ENCODE measurements at places on chromosomes 3 and 15. TPM values are rescaled to one million over a fixed set of nuclear protein-coding genes. Genes with fewer than 3 reads are reported as not detected.

Gene PLSCR5
- not detected for total RNA-seq

Gene RETNLB
- not detected for total RNA-seq

Gene ZNF620
- total RNA-seq = 4.6 TPM

Gene TMCO5A
- total RNA-seq = not detected

Gene GRK7
- not detected for total RNA-seq

Gene MAN2C1
- total RNA-seq = 295 TPM

Gene GOLGA6L7
- not detected for total RNA-seq

Gene MCF2L2
- 3.0 TPM for total RNA-seq

Gene RTP3
- not detected for total RNA-seq

Gene SYNM
- 0.26 TPM for total RNA-seq

Gene GASK1A
- 0.29 TPM for total RNA-seq

Gene AADACL2
- not detected for total RNA-seq

Gene P4HTM
- 34.7 TPM for total RNA-seq

Gene CORO2B
- total RNA-seq = not detected

Gene KCNAB1
- total RNA-seq = not detected

Gene FANCD2OS
- total RNA-seq = not detected

Data from natural killer cell treated with Interleukin-12 subunit alpha and Interleukin-12 subunit beta and Interleukin-15 and Interleukin-18, amount 100 ng/mL, for 72 hours (primary cell).